GM23338 (cell line): ENCODE measurements at places on chromosomes 11 and 22.

GRCh38 chr11:21037850-21038249, 368.5 kb downstream of the NELL1 start:
- no peak for DNase-seq

GRCh38 chr22:29914991-29915533, 32.1 kb downstream of the MTMR3 start:
- DNase-seq, result no peak

DNA sequence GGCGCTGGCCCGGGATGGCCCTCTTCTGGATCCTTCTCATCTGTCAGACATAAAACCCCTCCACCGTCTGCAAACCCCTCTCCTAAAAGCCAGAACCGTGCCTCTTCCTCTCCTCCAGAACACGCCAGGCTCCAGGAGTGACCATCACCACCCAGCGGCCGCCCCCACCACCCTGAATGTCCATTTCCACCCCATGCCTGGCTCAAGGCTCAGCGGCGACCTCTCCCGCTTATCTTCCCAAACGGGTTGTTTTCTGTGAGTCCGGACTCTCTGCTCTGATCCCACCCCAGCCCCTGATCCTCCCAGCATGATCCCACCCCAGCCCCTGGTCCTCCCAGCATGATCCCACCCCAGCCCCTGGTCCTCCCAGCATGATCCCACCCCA, 37.6 kb downstream of the CELSR1 start:
- DNase-seq, result no peak

GRCh38 chr22:21940521-21940920, 12.1 kb downstream of the PPM1F start:
- no peak for DNase-seq

DNA sequence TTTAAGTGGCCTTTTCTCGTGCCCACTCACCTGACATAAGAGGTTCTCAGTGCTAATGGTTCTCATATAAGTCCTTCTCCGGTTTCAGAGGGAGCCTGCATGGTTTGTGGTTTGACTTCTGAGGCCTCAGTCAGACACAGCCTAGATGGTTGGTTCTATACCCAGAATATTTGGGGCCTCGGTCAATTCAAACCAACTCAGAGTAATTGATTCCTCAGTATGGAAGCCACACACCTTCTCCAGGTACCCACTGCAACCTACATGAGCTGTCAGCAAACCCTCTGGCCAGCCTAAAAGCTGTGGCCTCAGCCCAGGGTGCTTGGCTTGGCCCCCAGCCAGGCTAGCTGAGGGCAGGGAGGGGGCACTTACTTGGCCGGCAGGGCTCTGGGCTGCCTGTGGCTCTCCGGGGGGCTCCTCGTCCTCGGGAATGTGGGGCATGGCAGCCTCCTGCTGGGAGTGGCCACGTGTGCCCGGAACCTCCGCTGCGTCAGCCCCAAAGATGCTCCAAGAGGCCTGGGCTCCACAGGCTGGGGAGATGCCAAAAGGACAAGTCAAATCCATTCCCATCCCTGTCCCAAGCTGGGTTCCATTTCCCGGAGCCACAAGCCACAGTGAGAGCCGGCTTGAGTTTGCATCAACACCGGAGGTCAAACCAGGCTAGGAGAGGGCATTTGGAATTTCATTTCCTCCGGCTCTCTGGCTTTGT, 41.7 kb downstream of the IRAG1 start:
- no peak for DNase-seq

DNA sequence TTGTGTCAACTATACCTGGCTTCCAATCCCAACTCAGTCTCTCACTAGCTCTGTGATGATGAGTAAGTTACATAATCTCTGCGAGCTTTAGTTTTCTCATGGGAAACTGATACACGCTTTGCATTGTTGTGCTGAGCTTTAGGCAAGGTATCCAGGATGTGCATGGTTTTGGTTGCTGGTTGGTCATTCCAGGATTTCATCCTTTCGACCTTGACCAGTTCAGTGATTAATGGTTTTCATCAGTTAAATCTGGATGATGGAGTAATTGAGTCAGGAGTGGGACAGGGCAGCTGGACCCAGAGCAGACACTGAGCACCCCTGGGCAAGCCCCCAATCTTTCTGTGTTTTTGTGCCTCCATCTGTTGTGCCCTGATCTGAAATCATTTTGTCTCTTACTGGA, 417.3 kb upstream of the CADM1 start:
- DNase-seq, result no peak

- peak; percentile 86 for DNase-seq
Measured at GRCh38 chr11:64649291-64649697, 58.3 kb downstream of the SLC22A12 start.

DNA sequence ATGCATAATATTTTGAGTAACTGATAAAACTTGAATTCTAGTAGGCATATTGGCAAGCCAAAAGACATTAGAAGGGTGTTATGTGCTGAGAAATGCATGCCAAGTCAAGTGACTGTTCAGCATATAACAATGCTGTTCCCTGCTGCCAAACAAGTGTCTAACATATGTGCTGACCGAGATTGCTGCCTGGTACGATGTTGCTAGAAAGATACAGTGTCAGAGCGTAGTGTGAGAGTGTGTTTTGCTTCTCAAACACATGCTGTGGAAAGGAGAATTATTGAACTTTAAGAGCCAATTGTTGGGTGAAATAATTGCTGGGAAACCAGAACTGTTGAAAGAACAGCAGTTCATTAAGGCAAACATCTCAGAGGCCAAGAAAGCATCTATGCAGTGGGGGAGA, 71.3 kb upstream of the GRIA4 start:
- DNase-seq, result no peak

DNA sequence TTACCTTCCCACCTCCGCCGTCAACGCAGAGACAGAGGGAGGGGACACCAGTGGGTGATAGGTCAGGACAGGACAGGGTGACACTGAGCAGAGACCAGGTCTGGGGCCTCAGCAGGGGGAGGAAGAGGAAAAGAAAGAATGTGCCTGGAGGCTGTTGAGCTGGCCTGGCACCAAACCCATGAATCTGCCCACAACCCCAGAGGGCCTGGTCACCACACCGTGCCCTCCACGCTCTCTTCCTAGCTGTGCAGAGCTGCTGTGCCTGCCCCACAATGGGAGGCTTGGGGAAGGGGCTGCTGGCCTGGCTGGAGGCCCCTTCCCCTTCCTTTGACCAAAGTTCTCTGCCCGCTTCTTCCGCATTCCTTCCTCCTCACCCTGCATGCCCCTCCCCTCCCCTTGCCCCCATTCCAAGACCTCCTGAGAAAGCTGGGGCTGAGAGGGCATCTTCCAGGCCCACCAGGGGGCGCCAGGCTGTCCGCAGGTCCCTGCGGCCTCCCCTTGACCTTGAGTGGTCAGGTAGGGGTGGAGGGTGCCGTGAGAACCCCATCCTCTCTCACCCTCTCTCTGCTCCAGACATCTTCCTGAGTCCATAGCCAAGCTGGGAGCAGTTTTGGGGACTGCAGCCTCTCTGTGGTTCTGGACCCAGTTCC, 11.0 kb upstream of the CACNA1I start:
- DNase-seq, result peak; percentile 89

DNA sequence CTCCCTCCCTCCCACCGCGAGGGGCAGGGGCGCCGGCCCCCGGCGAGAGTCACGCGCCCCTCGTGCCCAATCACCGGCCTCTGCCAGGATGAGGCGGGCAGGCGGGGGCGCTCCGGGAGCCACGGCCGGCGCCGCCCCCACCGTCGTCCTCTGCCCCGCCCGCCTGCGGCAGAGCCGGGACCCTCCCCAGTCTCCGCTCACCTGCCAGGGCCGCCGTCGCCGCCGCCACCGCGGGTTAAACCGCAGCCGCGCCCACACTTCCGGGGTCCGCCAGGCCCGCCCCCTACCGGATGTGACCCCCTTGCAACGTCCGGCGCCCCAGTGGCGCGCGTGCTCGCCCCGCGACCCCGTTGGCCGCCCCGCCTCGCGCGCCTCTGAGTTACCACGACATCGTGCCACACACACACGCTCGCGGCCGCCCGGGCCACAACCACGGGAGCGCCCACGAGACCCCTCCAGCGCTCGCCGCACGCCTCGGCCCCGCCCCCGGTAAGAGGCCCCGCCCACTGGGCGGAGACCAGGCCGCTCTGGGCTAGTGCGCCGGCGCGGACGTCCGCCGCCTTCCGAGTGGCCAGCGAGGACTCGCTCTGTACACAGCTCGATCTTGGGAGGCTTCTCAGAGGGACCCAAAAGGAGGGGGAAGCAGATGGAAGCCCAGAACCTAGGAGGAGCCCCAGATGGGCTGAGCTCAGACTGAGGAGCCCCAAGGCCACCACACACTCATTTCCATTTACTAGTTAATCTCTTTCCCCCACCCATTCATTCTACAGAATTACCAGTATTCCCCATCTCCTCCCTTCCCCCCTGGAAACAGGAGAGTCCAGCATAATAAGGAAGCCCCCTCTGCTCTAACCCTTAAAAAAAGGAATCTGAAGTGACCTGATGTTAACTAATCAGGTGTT, at the start of gene VPS37C:
VPS37C (minus strand) TSS at position 237 of the 902 bp plus-strand sequence. CDS start 22,597 bp downstream, outside the sequence.
- peak; percentile 91 for DNase-seq

DNA sequence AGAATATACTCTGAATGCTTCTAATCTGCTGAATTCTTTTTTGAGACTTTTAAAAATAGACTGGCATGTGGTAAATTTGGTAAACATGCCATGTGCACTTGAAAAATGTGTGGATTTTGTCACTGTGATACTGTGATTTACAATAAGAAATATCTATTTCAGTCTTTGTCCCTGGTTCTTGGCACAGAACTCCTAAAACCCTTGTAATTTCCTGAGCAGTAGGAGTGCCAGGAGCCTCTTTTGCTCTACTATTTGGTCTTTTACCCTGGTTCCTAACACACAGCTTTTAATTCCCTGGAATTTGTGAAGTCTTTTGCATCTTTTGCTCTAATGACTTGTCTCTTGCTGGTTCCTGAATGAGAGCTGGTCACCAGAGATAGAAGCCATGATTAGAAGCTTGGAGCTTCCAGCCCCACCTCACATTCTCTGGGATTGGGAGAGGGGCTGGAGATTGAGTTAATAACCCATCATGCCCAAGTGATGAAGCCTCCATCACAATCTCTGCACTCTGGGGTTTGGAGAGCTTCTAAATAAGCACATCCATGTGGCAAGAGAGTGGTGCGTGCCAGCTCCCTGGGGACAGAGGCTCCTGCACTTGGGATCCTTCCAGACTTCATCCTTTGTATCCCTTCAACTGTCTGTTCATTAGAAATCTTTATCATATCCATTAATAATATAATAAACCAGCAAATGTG, 27.2 kb upstream of the SYT13 start:
- no peak for DNase-seq

DNA sequence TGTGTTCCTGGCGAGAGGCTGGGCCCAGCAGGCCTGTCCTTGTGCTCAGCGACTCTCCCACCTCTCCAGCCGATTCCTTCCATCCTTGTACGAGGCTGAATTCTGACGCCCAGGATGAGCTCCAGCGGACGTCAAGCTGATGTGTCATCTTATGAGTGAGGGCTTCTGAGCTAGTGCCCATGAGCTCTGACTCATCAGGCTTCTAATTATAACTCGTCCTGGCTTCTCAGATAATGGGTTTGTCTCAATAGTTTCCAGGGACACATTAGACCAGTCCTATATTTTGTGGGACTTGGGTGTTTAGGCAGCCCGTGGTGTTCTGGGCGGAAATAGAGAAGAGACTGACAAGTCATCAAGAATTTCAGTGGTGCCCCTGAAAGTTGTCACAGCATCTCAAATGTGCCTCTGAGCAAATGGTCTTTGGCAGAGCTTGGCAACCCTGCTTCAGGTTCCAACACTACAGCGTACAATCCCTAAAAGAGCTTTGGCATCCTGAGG, 108.2 kb upstream of the CD44 start:
- no peak for DNase-seq

GRCh38 chr11:124202951-124203350, 19.8 kb downstream of the OR10D3 start:
- no peak for DNase-seq

DNA sequence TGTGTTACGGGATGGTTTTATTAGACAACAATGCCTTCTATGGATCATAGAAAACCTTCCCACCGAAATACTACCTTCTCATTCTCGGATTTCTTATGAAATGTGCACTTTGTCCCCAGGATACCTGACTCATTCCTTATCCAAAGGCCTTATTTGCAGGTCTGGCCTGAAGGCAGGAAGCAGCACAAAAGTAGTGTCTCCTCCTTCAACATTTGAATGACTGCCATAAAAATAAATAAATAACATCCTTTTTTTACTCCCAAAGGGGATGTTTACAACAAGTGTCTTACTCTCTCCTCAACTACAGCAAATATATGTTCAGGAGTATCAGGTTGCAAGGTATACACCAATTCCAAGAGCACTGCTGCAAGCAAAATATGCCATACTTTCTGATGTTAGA, 41.6 kb upstream of the PAK1 start:
- DNase-seq, result no peak

- peak; percentile 89 for DNase-seq
Measured at GRCh38 chr11:70755410-70756158, 357.3 kb downstream of the CTTN start.

GRCh38 chr22:29060251-29060869, 1.3 kb downstream of the C22orf31 start:
- DNase-seq, result peak; percentile 58

- peak; percentile 85 for DNase-seq
Measured at GRCh38 chr22:42560781-42561180, 7.0 kb downstream of the SERHL2 start.

GRCh38 chr22:46764140-46764680, 1.8 kb downstream of the TBC1D22A start:
- DNase-seq, result no peak

DNA sequence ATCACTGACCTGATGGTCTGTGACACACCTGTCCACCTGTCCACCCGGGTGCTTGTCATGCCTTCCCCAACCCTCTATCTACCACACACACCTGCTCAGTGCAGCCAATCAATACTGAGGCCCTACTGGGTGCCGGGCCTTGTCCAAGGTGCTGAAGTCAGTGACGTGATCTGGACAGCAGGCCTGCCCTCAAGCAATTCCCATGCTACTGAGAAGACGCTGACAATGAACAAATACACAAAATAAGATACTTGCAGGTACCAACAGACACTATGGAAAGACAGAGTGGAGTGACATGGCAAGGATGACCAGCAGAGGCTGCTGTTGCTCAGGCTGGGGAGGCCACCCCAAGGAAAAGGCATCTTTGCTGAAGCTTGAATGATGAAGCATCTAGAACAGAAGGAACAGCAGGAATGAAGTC, 21.2 kb downstream of the PLAAT3 start:
- peak; percentile 60 for DNase-seq

- DNase-seq, result no peak
Measured at GRCh38 chr22:38320605-38321402, 3.6 kb upstream of the CSNK1E start.

- DNase-seq, result no peak
Measured at GRCh38 chr11:107547961-107548360, 17.6 kb downstream of the ALKBH8 start.
